GM04504 (cell line): ENCODE measurements at places on chromosomes 1 and 21.

- no peak for DNase-seq
These were observed 19.9 kb upstream of the DISC1 start for GRCh38 chr1:231606712-231607111.

DNA sequence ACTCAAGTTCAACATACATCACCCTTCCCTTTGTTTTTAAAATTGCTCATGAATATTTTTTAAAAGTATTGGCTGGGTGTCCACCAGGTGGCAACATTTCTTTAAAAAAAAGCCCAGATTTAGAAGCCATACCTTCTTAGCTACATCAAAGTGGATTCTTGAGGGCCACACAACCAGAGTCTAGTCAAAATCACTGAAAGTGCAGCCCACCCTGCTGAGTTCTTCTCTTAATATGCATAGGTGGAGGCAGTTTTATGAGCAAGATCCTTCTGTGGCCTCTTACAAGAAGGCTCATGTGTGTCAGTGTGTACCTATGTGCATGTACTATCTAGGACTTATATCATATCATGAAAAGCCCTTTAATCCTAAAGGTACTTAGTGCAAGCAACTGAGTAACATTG is 16.9 kb upstream of the GNG12 start:
- DNase-seq = no peak

GRCh38 chr1:84724128-84724860 is 34.0 kb upstream of the SSX2IP start:
- no peak for DNase-seq

- DNase-seq = peak; percentile 83
These were observed at the start of gene IFI16 for GRCh38 chr1:159009704-159010361. IFI16 (plus strand) TSS chr1:159009907; CDS start chr1:159014681, 4,774 bp downstream.

GRCh38 chr1:156623946-156624813 is 5.0 kb downstream of the HAPLN2 start:
- DNase-seq = no peak

DNA sequence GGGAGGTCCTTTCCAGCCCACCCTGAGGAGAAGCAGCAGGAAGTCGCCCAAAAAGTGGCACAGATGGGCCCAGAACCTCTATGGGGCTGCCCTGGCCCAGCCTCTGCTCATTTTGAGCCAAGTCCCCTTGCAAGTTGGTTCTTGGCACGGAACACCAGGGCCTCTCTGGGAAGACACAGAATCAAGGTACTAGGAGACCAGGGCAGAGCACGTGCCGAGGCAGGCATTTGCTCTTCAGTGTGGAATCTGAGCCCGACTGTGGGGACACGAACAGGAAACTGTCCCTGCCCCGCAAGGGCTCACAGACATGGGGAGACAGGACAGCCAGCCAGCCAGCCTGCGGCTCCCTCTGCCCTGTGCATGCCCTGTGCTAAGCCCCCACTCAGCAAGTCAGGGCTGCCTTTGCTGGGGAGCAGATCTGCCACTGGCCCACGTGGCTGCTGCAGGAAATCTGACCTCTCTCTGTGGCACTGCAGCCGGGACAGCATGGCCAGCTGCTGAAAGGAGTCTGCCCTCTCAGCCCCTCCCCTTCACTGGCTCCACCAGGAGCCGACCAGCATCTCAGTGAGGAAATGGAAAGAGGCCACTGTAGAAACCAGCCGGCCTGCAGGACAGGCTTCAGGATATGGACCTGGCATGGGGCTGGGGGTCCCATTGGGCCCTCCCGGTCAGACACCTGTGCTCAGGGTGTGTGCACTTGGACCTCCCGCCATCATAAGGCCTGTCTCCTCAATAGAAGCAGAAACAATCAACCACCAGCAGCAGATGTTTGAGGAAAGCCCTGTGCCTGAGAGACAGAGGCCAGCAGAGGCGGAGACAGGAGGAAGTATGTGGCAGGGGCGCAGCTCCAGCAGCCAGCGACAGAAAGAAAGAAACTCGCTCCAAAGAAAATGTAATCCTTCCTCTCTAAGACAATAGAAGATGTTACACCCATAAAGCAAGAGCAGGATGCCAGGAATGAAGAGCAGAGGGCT is 3.7 kb downstream of the ARHGEF16 start:
- DNase-seq = no peak

DNA sequence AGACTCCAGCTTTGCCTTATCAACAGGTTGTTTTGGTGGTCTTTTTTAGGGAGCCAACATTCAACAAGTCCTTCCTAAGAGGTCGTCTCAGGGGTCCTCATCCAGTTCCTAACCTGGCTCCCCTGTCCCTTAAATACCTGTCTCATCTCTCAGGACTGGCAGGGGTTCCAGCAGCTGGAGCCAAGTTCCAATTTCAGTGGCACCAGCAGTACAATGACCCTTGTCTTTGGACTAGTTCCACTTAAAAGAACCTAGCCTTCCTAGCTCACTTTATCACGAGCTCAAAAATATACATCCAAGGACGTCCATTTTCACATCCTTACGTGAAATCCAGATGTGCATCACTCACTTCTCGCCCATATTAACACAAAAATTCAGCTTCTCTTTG is 18.7 kb upstream of the TRAF3IP3 start:
- DNase-seq = no peak

DNA sequence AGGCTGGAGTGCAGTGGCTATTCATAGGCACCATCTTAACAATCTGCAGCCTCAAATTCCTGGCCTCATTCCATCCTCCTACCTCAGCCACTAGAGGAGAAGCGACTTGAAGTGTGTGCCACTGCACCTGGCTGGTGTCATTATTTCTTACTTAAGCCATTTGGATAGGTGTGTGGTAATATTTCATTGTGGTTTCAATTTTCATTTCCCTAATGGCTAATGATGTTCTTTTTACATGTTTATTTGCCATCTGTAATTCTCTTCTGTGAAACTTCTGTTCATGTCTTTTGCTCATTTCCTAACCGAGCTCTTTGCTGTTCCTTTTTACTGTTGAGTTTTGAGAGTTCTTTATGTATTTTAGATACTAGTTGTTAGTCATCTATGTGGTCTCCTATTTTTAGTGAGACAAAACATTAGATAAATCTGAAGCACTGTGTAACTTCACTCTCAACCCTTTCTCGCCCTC is 66.8 kb downstream of the SLC27A3 start:
- DNase-seq = no peak
